Mammary epithelial cell (primary cell): ENCODE measurements at places on chromosomes 5 and 9. TPM values are rescaled to one million over a fixed set of nuclear protein-coding genes. Genes with fewer than 3 reads are reported as not detected.

Gene QRFP
- total RNA-seq: not detected

Gene LHFPL2
- 52.5 TPM for total RNA-seq

- DNase-seq: peak; percentile 90
These were observed 40.8 kb downstream of the SHC3 start for GRCh38 chr9:89137542-89138462.

DNA sequence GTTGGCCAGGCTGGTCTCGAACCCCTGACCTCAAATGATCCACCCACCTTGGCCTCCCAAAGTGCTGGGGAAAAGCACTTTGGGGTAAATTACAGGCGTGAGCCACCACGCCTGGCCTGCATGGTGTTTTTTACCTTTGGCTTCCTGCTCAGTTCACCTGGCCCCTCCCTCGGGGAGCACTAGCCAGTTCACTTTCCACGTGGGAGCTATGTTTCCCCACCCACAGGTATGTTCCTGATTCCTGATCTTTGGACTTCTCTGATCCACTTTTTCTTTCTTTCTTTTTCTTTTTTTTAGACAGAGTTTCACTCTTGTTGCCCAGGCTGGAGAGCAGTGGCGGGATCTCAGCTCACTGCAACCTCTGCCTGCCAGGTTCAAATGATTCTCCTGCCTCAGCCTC is 15.8 kb downstream of the DAB2IP start:
- DNase-seq: no peak

DNA sequence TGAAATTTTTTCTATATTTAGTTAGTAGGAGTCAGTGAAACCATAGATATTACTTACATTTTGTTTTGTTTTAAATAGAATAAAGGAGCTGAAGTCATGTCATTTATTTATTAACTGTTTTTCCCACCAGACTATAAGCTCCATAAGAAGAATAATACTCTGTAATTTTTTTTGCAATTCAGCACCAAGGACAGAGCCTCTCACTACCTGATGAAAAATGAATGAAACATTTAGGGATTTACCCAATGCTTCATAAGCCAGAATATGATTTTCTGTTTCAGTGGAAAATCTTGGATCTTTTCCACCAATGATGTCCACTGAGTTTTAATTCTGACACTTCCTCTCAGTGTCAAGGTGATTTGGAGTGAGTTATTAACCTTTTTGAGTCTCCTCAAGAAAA is 624.9 kb upstream of the GRAMD2B start:
- peak; percentile 33 for DNase-seq
